HEK293T (cell line): ENCODE measurements at places on chromosomes 13 and 19.

- peak; percentile 77 for DNase-seq
These were observed 3.6 kb downstream of the SEMA6B start for GRCh38 chr19:4555657-4556561.

DNA sequence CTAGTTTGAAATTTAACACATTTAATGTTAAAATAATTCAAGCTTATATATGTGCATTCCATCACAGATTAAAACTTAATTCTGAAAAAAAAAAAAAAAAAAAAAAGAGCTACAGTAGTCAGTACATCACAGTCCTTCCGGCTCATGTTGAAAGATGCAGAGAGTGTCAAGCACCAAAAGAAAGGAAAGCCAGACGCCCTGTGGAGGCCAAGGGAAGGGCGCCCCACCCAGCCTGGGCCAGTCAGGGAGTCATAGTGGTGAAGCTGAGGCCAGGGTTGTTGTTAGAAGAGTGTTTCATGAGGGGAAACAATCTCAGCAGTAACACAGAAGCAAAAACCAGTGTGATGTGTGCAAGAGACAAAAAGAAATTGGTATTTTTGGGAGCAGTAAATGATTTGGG lies 375.3 kb downstream of the MTUS2 start:
- no peak for DNase-seq

GRCh38 chr19:18436671-18437490 lies 1.1 kb downstream of the ISYNA1 start:
- DNase-seq = peak; percentile 85

GRCh38 chr13:75186379-75186778 lies 295.6 kb downstream of the TBC1D4 start:
- no peak for DNase-seq

DNA sequence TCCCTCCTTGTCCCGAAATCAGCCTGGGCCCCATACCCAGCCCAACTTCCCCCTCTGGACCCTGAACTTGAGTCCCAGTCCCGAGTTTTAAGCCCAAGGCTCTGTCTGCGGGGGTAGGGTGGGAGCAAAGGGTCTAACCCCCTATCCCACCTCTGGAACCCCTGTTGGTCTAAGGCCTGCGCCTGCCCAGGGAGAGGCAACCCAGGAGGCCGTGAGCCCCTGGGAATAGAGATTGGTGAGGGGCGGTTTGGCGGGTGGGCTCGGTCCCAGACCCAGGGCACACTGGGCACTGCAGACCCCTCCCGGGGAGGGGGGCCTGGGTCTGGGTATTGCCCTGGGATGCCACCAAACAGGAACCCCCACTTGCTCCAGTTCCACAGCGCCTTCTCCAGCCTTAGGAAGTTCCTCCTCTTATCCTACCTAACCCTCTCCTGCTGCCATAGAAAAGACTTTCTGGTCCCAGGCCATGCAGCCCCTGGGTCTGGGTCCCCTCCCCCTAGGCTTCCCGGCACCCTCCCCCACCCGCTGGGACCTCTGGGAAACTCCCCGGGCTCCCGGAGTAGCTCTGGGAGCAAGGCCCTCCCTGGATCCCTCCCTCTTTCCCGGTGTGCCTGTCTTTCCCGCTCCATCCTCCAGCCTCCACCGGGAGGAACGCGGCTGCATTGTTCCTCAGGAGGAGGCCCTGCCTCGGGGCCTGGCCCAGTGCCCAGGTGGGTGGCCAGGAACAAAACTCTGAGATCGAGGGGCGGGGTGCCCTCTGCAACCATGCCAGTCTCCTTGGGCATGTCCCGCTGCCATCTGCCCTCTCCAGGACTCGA lies 33.6 kb upstream of the NANOS3 start:
- DNase-seq = no peak

GRCh38 chr19:40612831-40613689 lies 11.9 kb downstream of the LTBP4 start:
- DNase-seq = peak; percentile 89

- no peak for DNase-seq
These were observed 3.9 kb downstream of the WDR18 start for GRCh38 chr19:988081-988480.

GRCh38 chr19:10006335-10006708 lies 4.0 kb downstream of the COL5A3 start:
- DNase-seq = no peak

DNA sequence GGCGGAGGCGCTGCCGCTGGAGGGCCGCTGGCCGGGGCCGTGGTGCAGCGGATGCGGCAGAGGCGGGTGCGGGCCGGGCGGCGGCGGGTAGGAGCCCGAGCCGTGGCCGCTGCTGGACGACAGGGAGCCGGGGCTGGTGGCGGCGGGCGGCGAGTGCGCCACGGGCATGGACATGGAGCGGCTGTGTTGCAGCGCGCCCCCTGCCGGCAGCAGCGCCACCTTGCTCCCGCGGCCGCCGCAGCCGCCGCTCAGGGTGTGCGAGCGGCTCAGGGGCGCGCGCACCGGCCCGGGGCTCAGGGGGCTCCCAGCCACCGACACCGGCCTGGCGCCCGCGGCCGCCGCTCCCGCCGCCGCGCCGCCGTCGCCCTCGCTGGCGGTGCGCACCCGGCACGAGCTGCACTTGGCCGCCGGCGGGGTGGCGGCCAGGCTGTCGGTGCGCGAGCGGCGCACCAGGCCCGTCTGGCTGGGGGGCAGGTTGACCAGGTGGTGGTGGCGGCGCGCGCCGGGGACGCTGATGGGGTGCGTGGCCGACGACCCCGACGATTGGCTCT lies 1.7 kb downstream of the IRS2 start:
- DNase-seq = peak; percentile 50

DNA sequence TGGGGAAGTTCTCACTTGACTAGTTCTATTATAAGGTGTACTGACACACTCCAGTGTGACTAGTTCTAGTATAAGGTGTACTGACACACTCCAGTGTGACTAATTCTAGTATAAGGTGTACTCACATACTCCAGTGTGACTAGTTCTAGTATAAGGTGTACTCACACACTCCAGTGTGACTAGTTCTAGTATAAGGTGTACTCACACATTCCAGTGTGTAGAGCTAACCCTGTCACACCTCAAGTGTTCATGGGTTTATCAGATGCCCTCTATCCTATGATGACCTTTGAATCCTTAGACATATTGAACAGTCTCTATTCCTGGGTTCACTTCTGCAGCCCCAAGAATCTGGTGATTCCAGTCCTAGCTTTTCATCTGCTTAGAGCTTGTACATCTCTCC lies 54.6 kb upstream of the MYO16 start:
- DNase-seq = no peak

- DNase-seq = no peak
These were observed 21.9 kb downstream of the UQCRFS1 start for GRCh38 chr19:29191005-29191404.

DNA sequence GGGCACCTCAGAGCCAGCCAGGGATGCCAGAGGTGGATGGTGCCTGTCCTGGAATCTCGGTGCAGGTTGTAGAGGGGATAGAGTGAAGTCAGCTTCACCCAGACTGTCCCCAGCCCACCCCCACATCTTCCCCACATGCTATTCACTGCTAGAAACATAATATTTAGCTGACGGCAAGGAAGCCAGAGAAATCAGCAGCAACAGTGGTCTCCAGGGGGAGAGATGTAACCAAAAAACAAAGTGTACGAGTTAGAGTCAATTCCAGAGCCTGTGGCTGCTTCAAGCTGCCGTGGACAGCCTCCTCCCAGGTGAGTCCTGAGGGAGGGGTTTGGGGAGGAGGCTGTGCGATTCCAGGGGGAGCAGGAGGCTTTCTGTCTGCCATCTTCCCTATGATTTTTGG lies 97.6 kb downstream of the ZNF536 start:
- no peak for DNase-seq

GRCh38 chr19:30017172-30017571 lies 75.1 kb downstream of the URI1 start:
- DNase-seq = no peak

DNA sequence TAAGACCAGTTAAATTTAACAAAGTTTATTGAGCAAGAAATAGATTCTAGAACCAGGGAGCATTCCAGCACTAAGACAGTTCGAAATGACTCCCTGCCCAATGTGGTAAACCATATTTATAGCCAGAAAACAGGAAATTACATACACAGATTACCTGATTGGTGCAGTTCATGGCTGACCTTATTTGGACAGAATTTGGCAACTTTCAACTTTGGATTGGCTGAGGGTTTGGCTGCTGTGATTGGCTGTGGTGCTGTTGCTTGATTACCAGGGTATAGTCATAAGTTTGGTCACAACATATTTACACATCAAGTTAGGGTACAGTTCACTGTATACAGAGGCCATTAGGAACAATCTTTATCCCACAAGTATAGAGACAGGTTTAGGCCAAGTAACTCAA lies 984.8 kb upstream of the MIR17HG start:
- DNase-seq = no peak

DNA sequence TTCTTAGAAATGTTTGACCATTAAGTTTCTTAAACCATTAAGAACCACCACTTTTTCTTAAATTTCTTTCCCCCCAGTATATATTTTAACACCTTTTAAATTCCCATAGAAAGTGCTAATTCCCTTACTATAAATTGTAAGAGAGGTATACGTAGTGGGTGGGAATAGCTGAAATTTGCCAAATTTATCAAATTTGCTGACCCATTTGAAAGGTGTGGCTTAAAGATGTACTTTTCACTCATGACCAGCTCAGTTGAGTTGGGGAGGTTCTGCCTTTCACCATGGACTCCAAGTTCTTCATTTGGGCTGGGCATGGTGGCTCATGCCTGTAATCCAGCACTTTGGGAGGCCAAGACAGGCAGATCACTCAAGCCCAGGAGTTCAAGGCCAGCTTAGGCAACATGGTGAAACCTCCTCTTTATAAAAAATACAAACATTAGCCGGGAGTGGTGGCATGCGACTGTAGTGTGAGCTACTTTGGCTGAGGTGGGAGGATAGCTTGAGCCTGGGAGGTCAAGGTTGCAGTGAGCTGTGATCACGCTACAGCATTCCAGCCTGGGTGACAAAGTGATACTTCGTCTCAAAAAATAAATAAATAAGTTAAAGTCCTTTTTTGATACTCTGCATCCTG lies 133.2 kb downstream of the MRPL57 start:
- DNase-seq = no peak

DNA sequence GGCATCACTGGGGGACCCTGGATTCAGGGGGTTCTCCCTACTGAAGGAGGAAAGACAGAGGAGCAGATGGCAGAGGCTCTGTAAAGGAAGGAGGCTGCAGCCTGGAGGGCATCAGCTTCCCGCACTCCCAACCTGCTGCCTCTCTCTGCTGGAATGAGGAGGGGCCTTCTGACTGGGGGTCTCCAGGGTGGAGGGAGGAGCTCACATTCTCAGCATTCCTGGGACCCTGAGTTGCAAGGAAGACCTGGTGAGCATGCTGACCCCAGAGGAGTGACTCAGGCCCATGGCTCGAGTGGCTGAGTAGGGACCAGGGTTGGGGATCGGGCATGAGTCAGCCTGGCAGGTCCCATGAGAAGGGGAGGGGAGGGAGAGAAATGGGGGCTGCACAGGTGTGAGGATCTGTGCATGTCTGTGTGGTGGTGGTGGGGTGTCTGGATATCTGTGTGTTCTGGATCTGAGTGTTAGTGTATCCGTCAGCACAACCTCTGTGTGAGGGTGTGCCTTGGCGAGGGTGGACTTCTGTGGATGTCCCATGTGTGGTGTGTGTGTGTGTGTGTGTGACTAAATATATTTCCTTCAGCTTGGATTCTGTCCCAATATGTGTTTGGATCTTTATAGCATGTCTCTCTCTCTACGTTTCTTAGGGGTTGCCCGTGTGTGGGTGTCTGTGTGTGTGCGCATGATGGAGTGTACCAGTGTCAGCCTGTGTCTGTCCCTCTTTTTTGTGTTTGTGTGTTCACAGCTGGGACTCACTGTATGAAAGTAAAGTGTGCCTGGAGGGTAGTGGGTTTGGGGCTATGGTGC lies 4.6 kb downstream of the AXL start:
- DNase-seq = no peak

GRCh38 chr13:45196622-45197021 lies 4.2 kb downstream of the KCTD4 start:
- DNase-seq = no peak

- no peak for DNase-seq
These were observed 446.0 kb downstream of the EFNB2 start for GRCh38 chr13:106089261-106089980.

DNA sequence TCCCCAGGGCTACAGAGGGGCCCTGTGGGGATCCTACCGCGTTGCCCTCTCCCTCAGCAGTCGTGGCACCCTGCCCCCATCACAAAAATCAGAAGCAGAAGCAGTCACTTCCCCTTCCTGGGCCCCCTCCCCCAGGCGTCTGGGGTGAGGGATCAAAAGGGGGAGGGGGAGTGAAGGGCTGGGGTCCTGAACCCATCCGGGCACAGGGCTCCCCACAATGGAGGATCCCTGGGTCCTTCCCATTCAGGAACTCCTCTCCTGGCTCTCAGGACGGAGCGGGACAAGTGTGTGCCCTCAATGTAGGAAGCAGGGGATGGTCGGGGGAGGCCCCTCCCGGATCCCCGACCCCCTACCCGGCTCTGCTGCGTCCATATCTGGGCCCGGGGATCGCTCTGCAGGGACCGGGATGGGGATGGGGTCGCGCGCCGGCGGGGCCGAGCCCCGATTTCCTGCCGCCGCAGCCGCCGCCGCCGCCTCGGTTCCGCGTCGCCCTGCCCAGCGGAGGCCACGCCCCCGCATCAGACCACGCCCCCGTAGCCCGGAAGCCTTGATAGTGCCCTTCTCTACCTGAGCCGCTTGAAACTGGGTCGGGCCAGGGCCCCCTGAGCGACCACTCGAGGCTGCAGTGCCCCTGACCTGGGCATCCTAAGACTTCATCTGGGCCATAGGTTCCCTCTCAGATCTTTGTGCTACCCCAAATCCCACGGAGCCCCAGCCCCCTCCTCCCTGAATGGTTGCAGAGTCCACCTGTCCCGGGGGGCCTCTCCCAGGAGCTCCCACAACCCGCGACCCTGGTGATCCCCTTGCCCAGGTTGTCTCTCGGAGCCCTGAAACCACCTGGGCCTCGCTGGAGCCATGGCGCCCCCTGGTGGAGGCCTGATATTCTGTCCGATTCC lies at the start of gene GMIP:
Gene GMIP, minus strand, starts transcription at position 500 of the 896 bp plus-strand sequence. Its CDS starts 128 bp downstream, at position 372.
- peak; percentile 82 for DNase-seq

DNA sequence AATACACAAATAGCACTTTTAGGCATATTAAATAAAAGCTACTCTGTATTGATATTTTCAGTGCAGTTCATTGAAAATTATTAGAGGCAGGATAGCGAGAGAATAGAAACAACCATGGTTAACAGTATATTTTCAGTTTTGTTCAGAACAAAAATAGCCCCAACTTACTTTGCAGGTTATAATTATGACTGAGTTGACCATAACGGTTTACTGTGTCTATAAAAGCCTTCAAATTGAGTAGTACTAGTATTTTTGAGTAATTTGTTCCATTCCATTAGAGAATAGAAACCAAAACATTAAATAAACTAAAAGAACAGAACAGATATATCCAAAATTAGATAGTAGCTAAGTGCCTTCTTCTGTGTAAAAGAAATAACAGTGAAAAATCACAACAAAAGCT lies 1108.4 kb upstream of the PCDH20 start:
- DNase-seq = no peak

DNA sequence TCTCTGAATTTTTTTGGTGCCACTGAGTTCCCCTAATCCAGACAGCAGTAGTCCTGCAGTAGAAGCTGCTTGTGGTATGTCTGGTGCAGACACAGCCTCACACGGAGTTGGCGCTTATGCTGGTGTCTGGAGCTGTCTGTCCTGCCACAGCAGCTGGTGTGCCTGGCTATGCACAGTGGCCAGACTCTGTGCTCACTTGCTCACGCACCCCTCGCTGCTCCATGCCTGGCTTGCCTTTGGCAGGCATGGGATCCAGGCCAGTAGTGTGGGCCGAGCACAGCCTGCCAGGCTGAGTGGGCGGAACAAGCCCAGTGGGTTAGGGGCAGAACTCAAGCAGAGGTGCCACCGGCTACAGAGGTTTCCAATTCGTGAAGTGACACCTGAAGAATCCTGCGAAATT lies 845.9 kb upstream of the PCDH9 start:
- DNase-seq = no peak
